ENCODE measurements at places on chromosomes 3 and 15.
A peak's percentile ranks its signal among the peaks of the same experiment; 100 is the strongest.

DNA sequence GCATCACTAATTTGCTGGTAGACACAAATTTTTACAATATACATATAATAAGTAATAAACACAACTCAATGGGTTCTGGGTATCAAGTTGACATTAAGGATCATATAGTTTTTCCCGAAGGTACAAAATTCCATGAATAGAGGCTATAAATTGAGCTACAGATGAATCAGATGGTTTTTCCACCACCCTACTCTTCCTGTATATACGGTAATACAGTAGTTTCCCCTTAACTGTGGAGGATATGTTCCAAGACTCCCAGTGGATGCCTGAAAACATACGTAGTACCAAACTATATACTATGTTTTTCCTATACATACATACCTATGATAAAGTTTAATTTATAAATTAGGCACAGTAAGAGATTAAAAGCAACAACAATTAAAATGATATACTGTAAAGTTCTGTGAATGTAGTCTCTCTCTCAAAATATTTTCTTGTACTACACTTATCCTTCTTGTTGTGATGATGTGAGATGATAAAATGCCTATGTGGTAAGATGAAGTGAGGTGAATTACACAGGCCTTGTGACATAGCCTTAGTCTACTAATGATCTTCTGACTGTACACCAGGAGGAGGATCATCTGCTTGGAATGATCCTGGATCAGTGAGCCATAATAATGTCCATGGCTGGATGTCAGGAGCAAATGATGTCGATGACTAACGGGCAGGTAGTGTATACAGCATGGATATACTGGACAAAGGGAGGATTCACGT, 116.7 kb downstream of the NR1I2 start:
- no peak for DNase-seq

DNA sequence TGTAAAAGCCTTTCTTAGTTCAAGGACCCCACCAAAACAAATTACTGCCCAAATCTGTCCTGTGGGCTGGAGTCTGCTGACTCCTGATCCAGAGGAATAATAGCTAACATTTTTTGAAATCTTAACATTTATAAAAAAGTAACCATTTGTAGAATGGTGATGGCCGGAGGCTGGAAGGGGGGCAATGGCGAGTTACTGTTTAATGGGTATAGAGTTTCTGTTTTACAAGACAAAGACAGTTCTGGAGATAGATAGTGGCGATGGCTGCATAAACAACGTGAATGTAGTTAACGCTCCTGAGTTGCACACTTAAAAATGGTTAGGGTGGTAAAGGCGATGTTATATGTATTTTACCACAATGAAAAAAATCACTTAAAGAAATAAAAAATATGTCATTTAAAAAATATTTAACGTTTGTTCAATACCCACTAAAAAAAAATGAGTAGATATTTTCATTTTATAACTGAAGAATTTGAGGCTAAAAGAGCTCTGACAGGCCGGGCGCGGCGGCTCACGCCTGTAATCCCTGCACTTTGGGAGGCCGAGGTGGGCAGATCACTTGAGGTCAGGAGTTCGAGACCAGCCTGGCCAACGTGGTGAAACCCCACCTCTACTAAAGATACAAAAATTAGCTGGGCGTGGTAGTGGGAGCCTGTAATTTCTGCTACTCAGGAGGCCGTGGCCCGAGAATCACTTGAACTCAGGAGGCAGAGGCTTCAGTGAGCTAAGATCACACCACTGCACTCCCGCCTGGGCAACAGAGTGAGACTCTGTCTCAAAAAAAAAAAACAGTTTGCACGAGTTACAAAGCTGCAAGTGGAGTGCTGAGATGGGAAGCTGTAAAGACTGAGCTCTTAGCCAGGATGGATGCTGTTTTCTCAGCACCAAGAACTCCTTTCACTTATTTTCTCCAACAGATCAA, 37.6 kb downstream of the IGF2BP2 start:
- DNase-seq = no peak

GRCh38 chr3:53624061-53624857, 129.8 kb downstream of the CACNA1D start:
- DNase-seq = no peak

- no peak for DNase-seq
Measured at GRCh38 chr15:92886042-92886537, 14.0 kb upstream of the CHD2 start.

- DNase-seq = no peak
Measured at GRCh38 chr3:13424141-13424844, 4.2 kb upstream of the NUP210 start.

GRCh38 chr3:9204253-9204992, 45.0 kb downstream of the SRGAP3 start:
- no peak for DNase-seq

- DNase-seq = no peak
Measured at GRCh38 chr3:31543375-31543774, 10.7 kb downstream of the STT3B start.

DNA sequence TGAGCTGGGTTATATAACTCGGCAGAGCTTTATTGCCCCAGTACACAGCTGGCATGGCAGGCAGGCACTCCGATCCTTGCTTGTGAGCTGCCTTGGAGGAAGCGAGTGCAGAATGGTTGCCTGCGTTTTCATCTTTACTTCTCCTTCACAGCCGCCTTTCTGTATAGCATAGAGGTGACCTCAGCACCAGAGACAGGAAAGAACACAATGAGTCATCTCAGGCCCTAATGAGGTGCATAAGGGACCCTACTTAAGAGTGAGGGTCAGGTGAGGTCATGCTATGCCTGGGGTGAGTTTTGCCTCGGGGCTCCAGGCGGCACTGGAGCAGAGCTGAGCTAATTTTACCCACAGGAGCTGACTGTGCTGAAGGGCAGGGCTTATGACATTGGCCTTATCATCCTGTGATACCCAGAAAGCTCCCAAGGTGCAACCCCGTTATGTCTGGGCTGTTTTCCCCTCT, 43.5 kb downstream of the LPP start:
- DNase-seq = no peak

DNA sequence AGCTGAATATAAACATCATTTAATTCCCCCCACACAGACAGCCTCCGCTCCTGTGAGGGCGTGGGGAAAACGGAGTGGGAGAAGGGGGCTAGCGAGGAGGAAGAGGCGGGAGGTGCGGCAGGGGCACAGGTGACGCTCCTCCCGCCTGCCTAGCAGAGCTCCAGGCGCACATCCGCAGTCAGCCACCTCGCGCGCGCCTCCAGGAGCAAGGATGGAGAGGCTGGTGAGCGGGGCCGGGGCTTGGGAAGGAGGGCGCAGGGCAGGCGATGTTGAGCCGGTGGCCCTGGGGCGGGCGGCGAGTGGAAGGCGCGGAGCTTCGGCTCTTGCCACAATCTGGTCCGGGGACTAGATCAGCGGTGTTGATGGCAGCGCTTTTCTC, at the start of gene CD200:
Gene CD200 (plus strand): TSS at position 155 of the 379 bp plus-strand sequence. CDS start 57 bp downstream, at position 212.
- peak; percentile 27 for DNase-seq

GRCh38 chr3:47824541-47825473, 21.9 kb downstream of the DHX30 start:
- peak; percentile 62 for DNase-seq

DNA sequence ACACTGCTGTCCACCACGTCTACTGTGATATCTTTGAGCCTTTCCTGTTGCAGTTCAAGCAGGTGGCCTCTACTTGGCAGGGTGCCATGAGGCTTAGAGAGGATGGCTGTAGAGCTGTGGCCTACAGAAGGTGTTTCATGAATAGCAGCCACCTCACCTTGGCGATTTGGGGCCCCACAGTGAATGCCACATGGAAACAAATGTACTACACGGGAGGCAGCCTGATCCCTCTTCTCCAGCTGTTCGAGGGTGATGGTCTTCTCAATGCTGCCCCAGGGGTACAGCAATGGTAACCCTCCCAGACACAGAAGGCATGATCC, 70.7 kb downstream of the FAM43A start:
- DNase-seq = no peak

DNA sequence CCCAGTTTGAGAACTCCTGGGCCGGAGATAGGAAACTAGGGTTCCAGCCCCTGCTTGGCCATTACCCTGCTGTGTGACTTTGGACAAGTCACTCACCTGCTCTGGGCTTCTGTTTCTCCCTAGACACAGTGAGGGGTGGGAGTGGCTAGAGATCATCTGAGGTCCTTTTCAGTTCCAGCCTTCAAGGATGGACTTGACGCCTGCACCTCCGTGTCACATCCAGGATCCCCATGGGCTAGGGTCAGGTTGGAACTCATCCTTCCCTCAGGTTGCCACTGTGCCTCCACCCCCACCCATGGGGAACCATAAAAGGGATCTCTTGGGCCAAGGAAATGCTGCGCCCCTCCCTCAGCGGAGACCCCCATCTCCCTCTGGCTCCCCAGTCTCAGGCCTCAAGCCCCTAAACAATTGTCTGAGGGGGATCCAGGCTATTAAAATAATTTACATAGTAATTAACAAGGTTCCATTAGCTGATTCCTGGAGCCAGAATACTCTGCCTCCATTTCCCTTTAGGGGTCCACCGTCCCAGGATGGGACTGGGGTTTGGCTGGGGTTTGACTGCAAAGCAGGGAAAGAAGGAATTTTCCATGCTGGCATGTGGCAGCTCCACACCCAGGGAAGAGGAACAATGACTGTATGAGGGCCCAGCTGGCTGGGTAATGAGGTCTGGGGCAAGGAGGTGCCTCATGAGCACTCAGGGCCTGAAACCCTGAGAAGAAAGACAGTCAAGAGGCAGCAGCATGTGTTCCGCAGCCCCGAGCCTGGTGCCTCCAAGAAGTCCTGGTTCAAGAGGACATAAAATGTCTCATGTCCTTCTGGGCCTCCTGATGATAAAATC, 177.7 kb downstream of the SMAD6 start:
- DNase-seq = no peak

- no peak for DNase-seq
Measured at GRCh38 chr3:52771334-52771681, 568 bp upstream of the NEK4 start.

- no peak for DNase-seq
Measured at GRCh38 chr3:139772539-139773500, 95.0 kb upstream of the NMNAT3 start.

- DNase-seq = no peak
Measured at GRCh38 chr15:28885630-28886430, at the start of gene APBA2. TSS of gene APBA2 (plus strand) at chr15:28885974. CDS start at chr15:29053885, 167,911 bp downstream.

- no peak for DNase-seq
Measured at GRCh38 chr15:89469426-89470096, 26.8 kb downstream of the RHCG start.

Measured in stimulated activated CD8-positive, alpha-beta memory T cell treated with anti-CD3 and anti-CD28 coated beads, Interleukin-15, amount 100 ng/mL, for 4 hours (primary cell).